ENCODE measurements at places on chromosomes 7 and 10.

GRCh38 chr7:110442381-110442837 lies 648.5 kb upstream of the LRRN3 start:
- peak; percentile 63 for DNase-seq

GRCh38 chr10:97689559-97690020 lies 2.5 kb upstream of the AVPI1 start:
- no peak for DNase-seq

GRCh38 chr10:95328013-95328412 lies 37.2 kb upstream of the PDLIM1 start:
- DNase-seq: no peak

DNA sequence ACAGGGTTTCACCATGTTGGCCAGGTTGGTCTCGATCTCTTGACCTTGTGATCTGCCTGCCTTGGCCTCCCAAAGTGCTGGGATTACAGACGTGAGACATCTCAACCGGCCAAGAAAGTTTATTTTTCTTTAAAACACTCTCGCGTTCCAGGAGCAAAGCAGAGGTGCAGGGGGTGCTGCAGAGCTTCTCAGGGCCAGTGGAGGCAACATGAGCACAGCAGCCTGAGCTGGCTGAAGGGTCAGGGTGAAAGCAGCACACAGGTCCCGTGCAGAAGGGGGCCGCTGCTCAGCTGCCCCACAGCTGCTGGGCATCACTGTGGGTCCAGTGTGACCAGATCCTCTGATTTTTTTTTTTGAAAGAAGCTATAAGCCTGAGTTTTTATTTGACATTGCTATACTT lies 46.1 kb downstream of the EPHB4 start:
- DNase-seq: no peak

- no peak for DNase-seq
Observed at GRCh38 chr10:113517901-113518260, 35.0 kb upstream of the HABP2 start.
